B cell (primary cell): ENCODE measurements at places on chromosomes 5 and 9. TPM values are rescaled to one million over a fixed set of nuclear protein-coding genes. Genes with fewer than 3 reads are reported as not detected.
A peak's percentile ranks its signal among the peaks of the same experiment; 100 is the strongest.

DNA sequence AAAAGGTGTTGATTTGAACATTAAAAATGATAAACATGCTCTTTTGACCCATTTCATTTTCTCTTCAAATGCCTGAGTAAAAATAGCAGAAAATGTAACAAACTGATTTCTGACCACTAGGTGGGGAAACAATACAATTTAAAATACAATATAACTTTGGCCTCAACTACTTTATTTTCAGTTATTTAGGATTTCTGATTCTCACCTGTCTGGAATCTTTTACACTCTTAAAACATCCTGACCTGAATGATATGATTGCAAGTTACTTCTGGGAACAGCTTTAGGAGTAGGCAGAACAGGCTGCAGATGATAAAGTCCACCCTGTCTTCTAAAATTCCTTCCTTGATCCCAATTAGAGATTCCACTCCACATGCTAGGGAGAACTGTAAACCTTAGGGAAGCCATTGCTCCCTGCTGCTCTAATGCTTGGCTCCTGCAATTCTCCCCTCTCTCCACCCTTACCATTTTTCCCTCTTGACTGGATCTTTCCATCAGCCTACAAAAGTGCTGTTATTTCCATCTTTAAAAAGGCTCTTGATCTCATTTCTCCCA lies 70.3 kb downstream of the FYB1 start:
- no peaks in the 10 kb centered on the region for H3K27me3 ChIP-seq
- H3K36me3 ChIP-seq = no peaks in the 10 kb centered on the region
- H3K4me1 ChIP-seq = peaks cover 16% of the 10 kb centered on the region

TXNDC8 gene
- not detected in 2 replicates for total RNA-seq

LECT2 gene
- total RNA-seq = not detected in 2 replicates

ANKRD20A1 gene
- total RNA-seq = 1.3 TPM in 1 of 2 replicates, not detected in the other

- DNase-seq = no peak
- H3K4me1 ChIP-seq = no peaks in the 10 kb centered on the region
- H3K36me3 ChIP-seq = no peaks in the 10 kb centered on the region
- no peaks in the 10 kb centered on the region for H3K27me3 ChIP-seq
- H3K27ac ChIP-seq = no peak overlapping the region
Observed at GRCh38 chr9:105098370-105098769, 146.1 kb upstream of the SLC44A1 start.

GRCh38 chr5:112604732-112605630 lies 132.7 kb upstream of the APC start:
- no peaks in the 10 kb centered on the region for H3K36me3 ChIP-seq
- H3K27ac ChIP-seq = no peak overlapping the region
- peaks cover 3% of the 10 kb centered on the region for H3K4me1 ChIP-seq
- no peaks in the 10 kb centered on the region for H3K27me3 ChIP-seq
- peak; percentile 59 for DNase-seq
- H3K4me3 ChIP-seq = no peak overlapping the region
